NCI-H1930 (cell line): ENCODE measurements at places on chromosomes 12 and 14.
A peak's percentile ranks its signal among the peaks of the same experiment; 100 is the strongest.

GRCh38 chr14:36988568-36988967 is 183.8 kb downstream of the SLC25A21 start:
- no peak for DNase-seq

GRCh38 chr14:62546862-62547474 is 498.3 kb downstream of the KCNH5 start:
- DNase-seq: no peak

DNA sequence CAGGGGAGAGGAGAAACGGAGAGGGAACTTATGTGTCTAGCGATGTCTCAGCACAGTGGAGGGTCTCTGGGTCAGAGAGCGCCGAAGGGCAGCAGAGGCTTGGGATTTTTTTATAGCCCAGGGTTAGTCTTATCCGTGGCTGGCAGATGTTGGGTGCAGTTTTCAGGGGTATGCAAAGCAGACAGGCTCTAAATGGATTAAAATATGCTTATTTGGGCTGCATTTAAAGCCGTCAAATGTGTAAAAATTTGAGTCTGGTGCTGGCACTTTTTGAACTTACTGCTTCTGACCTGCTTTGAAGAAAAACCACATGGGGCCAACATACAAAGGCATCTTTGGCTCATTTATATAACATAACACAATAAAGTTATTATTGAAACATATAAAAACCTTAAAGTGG is 178.8 kb downstream of the ESR2 start:
- no peak for DNase-seq

DNA sequence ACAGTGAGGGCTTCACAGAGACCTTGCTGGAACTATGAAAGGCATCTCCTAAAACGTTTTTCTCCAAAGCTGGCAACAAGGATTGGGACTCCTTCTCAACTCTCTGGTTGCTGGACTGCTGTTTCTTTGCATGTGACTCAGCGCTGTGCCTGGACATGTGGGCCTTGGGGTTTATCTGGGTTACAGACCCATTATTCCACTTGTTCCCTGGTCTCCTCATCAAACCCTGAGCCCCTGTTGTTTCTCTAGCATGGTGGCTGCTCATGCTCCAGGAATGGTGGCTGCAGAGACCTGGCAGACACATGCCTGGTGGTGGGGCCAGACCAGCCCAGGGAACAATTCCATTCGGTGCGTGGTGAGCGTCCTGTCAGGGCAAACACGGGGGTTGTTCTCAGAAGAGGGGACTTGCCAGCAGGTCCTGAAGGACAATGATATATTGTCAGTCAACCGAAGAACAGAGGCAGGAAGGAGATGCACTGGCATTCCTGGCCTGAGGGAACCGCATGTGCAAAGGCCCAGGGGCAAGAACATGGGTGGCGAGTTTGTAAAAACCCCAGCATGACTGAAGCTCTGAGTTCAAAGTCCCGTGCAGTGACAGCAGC is 320.1 kb upstream of the RTL1 start:
- no peak for DNase-seq

GRCh38 chr14:91879196-91879595 is 11.9 kb upstream of the TC2N start:
- DNase-seq: no peak

DNA sequence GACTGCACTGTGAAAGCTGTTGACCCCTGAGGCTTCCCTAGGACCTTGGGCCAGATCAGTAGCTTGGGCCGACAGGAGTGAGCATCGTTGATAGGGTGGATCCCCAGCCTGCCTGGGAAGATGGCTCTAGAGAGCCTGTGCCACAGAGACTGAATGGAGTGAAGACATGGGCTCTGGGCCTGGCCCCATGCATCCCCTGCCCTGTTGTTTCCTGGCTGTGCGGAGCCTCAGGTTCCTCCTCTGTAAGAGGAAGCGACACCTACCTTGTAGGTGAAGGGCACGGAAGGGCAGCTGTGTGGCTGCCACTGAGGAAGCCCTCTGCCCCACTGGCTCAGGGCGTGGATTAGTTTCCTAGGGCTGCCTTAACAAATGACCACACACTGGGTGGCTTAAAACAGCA is 23.9 kb downstream of the PLEKHG3 start:
- DNase-seq: no peak

GRCh38 chr12:113088971-113089756 is 32.6 kb downstream of the DTX1 start:
- no peak for DNase-seq

GRCh38 chr12:65602610-65603295 is 221.5 kb upstream of the HMGA2 start:
- DNase-seq: peak; percentile 40

DNA sequence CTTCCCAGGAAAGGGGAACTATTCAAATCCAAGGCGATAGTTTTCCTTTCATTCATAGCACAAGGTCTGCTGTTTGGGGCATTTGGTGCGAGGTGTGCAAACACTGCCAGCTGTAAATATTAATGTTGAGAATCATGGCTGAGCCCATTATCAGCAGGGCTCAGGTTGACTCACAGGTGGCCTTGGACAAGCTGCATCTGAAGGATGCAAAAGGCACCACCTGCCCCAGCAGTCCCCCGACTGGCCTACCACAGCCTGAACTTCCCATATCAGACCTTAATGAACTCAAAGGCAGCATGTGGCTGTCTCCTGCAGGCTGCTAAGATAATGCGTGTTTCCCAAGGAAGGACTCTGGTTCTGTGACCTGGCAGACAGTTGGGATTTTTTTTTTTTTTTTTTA is 93.3 kb upstream of the MAP1LC3B2 start:
- DNase-seq: no peak

GRCh38 chr12:68622250-68622649 is 11.6 kb downstream of the RAP1B start:
- no peak for DNase-seq

DNA sequence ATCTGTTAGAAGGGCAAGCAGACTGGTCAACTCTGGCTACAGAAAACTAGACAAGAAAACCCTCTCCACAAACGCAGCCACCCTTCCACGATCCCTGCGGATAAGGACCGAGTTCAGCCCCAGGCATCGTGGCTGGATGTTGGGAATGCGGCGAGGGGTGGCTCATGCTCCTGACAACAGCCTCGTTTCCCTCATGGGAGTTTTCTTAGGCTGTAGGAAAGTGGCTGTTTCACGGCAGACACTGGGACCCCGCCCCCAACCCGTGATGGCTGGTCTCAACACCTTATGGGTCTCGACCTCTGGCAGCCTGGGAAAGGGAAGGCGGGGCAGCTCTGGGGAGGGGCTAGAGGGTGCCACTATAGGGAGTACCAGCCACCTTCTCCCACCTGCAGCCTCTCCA is 123.3 kb downstream of the RFLNA start:
- no peak for DNase-seq

DNA sequence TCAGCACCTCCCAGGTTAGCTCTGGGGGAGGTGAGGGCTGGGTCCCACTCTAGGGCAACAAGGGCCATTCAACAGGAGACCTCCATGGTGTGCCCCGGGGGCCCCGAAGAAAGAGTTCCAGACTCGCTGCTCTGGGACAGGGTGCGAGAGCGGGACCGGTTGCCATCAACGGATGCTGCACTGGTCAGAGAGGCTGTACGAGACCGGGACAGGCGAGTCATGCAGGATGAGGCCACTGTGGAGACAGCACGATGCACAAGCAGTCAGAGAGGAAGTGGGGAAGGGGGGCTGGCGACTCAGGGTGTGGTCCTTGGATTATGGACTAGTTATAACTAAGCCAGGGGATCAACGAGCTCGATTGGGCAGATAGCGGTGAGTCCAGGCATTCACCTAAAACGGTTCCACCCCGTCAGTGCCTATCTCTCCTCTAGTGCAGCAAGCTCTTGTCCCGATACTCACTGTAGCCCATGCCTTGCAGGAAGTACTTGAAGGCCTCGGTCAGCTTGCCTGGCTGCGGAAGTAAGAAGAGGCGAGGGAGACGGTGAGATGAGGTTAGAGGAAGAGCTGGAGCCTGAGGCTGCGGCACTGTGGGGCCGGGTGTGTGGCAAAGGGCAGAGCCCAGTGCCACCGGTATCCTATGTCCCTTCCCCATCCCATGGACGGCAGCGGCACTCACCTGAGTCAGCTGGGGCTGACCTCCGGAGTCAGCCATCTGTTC is 7.2 kb downstream of the NDRG2 start:
- no peak for DNase-seq

DNA sequence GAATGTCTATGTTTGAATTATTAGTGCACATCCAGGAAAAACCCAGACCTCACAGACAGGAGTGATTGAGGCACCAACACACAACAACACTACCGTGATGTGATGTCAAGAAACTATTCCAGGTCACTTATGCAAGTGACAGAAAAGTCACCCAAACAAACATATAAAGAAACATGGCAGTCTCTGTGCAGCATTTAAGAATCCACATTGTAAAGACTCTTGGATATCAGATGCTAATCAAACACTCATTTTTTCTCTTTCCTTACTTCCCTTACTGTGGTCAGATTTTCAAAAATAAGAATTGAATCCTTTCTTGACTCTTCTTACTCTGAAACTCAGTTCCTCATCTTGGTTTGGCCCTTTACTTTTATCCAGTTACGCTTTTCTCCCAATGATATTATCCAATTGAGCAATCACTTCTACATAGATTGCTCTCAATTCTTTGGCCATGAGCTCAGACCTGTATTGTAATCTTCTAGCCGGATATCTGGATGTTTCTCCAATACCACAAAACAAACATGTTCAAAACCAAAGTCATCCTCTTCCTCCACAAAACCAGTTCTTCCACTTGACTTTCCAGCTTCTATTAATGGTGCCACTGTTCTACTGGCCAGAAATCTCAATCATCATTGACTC is 115.4 kb downstream of the DUSP6 start:
- no peak for DNase-seq

DNA sequence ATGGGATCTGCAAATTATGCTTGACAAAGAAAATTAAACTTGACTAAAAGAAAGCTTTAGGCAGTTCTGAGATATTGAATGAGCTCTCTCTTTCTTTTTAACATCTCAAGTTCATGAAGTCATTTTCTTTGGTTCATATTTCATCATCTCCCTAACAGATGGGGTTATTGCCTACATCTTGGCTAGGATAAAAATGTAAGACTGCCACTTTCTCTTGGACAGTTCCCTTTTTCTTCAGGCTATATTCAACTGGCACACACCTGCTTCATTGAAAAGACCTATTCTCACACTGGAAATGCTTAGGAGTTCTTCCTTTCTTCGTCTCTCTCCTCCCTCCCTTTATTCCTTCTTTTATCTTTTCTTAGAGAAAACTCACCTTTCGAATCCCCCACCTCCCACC is 355.9 kb upstream of the SEL1L start:
- no peak for DNase-seq

GRCh38 chr12:89051065-89051677 is 301.1 kb downstream of the DUSP6 start:
- DNase-seq: peak; percentile 26

DNA sequence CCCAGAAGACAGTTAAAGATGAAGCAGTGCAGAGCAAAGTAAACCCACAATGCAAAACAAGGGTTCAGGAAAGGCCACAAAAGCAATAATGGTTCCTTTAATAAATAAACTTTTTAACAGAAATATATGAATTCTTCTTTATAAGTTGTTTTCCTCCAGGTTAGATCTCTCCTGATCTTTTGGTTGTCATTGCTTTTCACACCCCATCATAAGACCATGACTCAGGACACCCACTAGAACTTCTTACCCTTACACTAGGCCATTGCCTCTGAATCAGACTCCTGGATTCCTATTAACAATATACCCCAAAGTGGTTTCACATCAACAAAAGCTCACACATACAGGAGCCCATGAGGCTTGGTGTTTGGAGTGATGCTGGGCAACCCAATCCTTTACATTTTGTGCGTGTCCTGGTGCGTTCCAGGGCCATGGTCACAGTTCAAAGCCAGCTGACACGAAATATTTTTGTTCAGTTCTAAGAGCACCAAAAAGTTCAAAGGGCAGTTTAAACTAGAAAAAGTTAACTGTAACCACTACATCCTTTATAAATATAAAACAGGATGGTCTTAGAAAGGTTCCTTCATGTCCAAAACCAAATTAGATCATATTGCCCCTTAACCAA is 187.0 kb downstream of the EPS8 start:
- no peak for DNase-seq

DNA sequence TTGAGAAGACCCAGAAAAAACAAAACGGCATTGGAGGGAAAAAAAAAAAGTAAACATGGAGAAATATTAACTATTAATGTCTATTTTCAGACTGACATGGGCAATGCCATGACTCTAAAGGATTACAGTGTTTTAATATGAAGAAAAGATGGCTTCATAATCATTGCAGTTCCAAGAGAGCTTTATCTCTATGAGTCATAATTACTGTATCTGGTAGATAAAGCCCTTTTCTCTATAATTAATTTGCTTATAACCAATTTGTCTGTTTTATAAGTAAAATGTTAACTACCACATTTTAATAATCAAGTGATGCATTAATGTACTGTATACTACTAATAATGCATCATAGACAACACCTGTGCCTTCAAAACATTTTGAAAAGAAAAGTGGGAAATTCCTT is 59.7 kb downstream of the CLIP1 start:
- no peak for DNase-seq

- DNase-seq: no peak
Observed at GRCh38 chr14:75401361-75401760, 26.5 kb upstream of the JDP2 start.

- DNase-seq: no peak
Observed at GRCh38 chr12:30796313-30796780, 41.6 kb upstream of the CAPRIN2 start.

DNA sequence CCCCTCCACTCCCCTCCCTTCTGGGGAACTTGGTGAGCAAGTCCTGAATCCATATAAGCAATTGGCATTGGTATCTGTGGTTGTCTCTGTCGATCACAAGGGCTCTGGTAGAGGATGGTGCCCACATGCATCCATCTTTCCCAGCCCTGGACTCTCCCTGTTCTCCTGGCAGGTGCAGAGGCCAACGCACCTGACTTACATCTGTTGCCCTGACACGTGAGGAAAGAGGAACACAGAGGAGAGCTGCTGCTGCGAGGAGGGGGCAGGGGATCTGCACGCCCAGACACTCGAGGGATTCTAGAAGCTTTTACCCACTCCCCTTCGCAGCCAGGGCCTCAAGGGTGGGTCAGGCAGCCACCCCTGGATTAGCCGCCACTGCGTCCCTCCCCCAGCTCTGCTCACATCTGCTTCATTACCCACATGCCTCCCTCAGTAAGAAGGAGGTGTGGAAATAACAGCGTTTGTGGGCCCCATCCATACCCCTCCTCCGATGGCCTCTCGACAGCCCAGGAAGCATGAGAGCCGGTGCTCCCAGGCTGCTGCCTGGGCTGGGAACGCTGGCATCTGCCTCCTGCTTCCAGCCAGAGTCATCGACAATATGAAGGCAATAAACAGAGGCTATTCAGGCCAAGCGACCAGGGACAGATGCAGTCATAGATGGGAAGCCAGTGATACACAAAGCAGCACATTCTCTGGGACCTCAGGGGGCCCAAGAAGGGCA is 56.5 kb downstream of the KDM2B start:
- DNase-seq: no peak

DNA sequence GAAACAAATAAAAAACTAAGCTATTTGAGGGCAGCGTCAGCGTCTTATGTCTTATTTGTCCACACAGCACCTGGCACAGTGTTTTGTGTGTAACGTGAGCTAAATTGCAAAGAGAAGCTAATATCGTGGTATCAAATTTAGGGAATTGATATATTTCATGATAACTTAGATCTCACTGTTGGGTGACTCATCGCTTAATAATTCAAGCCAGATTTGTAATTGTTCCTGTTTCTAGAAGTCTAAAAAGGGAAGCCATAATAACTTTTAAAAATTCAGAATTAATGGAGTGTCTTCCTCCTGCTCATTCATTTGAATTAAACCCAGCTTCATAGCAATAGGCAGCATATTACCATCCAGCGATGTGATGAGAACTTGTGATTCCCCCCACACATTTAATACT is 214.7 kb downstream of the PDZRN4 start:
- DNase-seq: no peak

- no peak for DNase-seq
Observed at GRCh38 chr14:23085458-23085857, 9.5 kb downstream of the ACIN1 start.

- no peak for DNase-seq
Observed at GRCh38 chr12:94690198-94690771, 39.9 kb upstream of the TMCC3 start.
